Lung (tissue), 17 donors: ENCODE measurements at places on chromosomes 3 and 15. TPM values are rescaled to one million over a fixed set of nuclear protein-coding genes. Genes with fewer than 3 reads are reported as not detected.

CASR gene
- not detected for total RNA-seq

TBC1D2B gene
- 62.9 TPM for total RNA-seq

CCDC54 gene
- total RNA-seq = not detected

GOLGA6L10 gene
- total RNA-seq = 2.6 TPM

SPATA12 gene
- total RNA-seq = not detected

GRCh38 chr3:38587548-38588131 is 61.8 kb downstream of the SCN5A start:
- no peaks in the 10 kb centered on the region for H3K27me3 ChIP-seq
- H3K4me3 ChIP-seq = no peak overlapping the region
- DNase-seq = no peak
- peaks cover 3% of the 10 kb centered on the region for H3K36me3 ChIP-seq
- no peak overlapping the region for H3K27ac ChIP-seq
- no peaks in the 10 kb centered on the region for H3K4me1 ChIP-seq

- H3K27me3 ChIP-seq = no peaks in the 10 kb centered on the region
- no peaks in the 10 kb centered on the region for H3K4me1 ChIP-seq
- H3K36me3 ChIP-seq = no peaks in the 10 kb centered on the region
- H3K27ac ChIP-seq = no peak overlapping the region
These were observed 164.2 kb downstream of the ABHD5 start for GRCh38 chr3:43854916-43855315.

DNA sequence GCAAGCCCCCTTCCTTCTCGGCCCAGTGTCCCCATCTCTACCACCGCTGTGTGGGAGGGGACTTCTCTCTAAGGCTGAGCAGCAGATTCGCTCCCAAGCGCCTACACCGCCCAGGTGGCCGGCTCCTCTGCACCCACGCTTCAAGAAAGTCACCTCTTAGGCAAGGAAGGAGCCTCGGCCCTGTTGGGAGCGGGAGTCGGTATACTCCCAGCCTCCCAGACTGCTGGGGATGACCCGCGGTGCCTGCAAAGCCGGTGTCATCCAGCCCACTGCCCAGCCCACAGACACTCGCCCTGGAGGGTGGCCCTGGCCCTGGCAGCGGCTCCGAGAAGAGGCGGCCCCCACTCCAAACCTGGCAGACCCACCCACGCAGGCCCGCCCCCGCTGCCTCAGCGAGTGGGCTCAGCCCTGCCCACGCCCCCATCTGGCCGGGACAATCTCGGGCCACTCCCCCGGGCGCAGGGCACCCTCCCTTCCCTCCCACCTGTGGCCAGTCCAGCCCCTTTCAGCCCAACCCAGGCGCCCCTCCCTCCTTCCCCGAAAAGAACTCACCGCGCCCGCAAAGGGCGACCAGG is 396 bp downstream of the CHRNB4 start:
- H3K4me1 ChIP-seq = no peaks in the 10 kb centered on the region
- peaks cover 2% of the 10 kb centered on the region for H3K27me3 ChIP-seq
- H3K27ac ChIP-seq = no peak overlapping the region
- H3K4me3 ChIP-seq = peak overlapping the region; percentile 2
- DNase-seq = no peak
- H3K36me3 ChIP-seq = no peaks in the 10 kb centered on the region
